ENCODE measurements at places on chromosomes 16 and 17. TPM values are rescaled to one million over a fixed set of nuclear protein-coding genes. Genes with fewer than 3 reads are reported as not detected.
A peak's percentile ranks its signal among the peaks of the same experiment; 100 is the strongest.

GRCh38 chr17:55496094-55496881, 15.0 kb downstream of the SMIM36 start:
- no peak for DNase-seq

DNA sequence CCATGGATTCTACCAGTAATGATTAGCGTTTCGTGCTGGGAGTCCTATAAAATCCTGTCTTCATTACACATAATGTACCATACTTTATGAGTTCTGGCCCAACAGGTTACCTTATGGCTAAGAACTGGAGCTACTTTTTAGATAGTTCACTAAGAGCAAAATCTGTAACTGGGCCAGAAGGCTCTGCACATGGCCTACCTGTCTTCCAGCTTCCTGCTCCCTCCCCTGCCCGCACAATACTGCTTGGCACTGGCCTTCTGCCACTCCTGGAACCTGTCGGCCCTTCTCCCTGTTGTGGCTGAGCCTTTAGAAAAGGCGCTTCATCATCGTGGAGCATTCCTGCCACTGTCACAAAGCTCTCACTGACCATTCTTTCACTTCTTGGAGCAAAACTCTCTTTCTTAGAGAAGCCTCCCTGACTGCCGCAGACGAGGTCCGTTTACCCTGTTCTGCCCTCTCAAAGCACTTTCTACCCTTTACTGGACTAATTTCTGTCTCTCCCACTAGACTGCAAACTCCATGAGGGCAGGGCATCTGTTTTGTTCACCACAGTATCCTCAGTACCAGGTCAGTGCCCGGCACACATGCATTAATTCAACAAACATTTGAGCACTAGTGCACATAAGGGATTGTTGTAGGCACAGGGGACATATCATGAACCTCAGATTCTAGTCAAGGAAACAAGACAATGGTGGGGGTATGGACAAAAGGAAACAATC, 116.5 kb downstream of the PARN start:
- DNase-seq, result peak; percentile 10

DNA sequence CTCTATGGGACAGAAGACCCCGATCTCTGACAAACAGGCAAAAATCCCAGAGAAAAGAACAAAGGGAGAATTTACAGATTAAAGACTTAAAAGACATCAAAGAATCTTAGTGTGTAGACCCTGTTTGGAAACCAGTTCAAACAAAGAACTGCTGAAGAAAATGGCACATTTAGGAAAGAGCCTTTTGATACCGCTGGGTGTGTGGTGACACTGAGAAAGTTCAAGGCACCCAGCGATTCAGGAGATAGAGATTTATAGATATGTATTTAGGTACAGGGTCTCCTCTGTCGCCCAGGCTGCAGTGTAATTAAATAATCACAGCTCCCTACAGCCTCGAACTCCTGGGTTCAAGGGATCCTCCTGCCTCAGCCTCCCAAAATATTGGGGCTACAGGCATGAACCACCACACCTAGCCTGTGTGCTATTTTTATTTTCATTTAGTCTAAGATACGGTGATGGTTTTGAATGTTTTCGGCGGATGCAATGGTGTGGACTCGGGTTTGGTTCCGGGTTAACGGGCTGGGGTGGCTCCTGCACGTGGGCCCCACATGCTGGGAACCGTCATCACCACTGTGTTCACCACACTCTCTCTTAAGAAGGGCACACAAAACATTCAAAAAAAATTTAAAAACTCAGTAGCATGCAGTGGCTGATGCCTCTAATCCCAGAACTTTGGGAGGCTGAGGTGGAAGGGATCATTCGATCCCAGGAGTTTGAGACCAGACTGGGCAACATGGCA, 114.0 kb downstream of the ZNF778 start:
- no peak for DNase-seq

GRCh38 chr17:59696682-59697277, 10.4 kb downstream of the PTRH2 start:
- no peak for DNase-seq

GRCh38 chr17:37725601-37726146, 19.2 kb downstream of the HNF1B start:
- no peak for DNase-seq

GRCh38 chr17:39231591-39232551, 6.1 kb upstream of the STAC2 start:
- no peak for DNase-seq

DNA sequence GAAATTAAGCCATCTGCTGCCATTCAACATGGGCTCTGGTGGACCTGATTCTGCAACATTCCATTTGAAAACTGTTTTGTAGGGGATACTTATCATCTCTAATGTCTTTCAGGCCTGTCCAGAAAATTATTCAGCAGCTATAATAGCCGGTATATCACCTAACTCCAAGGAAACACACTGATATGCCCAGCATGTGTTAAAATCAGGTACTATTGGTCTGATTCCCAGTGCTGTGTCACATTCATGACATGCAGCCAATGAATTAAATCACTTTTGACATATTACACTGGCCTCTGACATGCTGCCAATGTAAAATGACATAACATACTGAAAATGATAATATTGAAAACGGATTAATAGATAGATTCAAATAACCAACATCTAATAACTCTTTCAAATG, 60.5 kb upstream of the IRX5 start:
- DNase-seq, result no peak

GRCh38 chr16:46649588-46650253, 28.5 kb upstream of the SHCBP1 start:
- DNase-seq, result no peak

GRCh38 chr16:46688101-46688653, 801 bp downstream of the VPS35 start:
- DNase-seq, result peak; percentile 47

DNA sequence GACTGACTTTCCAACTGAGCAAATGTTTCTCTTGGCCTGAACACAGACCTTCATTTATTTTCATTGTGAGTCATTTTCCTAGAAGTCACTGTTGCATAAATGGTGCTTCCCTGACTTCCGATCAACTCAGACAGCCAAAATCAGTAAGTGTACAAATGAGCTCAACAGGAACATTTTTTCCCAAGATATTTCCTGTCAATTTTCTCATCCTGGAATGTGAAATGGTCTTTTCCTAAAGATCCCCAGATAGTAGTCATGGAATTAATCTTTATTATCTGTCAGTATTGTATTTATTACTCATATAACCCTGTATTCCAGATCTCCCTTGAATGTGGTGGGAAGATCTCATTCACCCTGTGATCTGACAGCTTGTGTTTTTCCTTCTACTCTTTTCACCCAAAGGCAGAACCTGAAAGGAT, 360.3 kb upstream of the KIF2B start:
- no peak for DNase-seq

GRCh38 chr16:35196313-35196712, 1736.9 kb downstream of the TP53TG3F start:
- DNase-seq, result no peak

DNA sequence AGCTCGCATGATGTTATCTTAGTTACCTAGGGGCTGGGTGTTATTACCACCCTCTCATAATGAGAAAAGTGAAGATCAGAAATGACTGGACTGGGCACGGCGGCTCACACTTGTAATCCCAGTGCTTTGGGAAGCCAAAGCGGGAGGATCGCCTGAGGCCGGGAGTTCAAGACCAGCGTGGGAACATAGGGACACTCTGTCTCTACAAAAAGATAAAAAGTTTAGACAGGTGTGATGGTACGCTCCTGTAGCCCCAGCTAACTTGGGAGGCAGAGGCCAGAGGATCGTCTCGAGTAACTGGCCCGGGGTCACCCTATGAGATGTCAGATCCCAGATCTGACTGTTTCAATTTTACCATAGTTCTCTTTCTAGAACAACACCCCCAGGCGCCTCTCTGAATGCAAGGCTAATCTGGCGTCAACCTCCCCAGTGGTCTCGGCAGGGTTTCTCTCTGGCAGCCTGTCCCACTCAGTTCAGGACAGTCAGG, 1.9 kb upstream of the CCDC102A start:
- DNase-seq, result no peak

- no peak for DNase-seq
Observed at GRCh38 chr16:66266436-66267291, 99.8 kb upstream of the CDH5 start.

DNA sequence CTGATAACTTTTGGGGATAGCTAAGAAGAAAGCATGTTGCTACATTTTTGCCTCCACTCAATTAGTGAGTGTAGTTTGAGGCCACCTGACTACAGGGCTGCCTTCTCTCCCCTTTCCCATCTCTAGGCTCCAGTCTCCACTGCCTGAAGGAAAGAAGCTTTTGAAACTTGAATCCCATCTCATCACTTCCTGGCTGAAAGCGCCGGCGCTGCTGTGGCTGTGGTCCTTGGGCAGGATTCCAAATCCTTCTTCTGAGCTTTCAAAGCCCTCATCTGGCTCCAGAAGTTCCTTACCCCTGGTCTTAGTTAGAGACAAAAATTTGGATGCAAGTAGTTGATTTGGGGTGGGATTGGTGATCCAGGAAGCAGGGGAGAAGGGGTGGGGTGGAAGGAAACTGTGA, 119.4 kb downstream of the FOXL1 start:
- no peak for DNase-seq

DNA sequence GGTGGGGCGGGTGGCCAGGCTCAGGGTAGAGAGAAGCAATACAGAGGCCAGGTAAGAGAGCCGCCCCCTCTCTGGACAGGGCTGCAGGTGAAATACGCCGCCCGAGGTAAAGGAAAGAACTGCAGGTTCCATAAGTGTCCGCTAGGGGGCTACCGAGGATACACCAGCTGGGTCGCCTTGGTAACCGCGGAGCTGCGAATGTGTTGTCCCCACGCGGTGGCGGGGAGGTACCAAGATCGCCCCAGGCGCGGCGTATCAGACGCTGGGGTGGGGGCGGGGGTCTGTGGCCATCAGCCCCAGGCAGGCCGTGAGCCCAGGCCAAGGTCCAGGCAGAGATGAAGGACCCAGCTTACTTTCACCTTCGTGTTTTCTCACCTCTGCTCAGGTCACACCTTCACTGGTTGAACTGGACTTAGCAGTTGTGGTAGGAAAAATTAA, 18.4 kb upstream of the ZFP90 start:
- DNase-seq, result peak; percentile 84

- DNase-seq, result peak; percentile 95
Observed at GRCh38 chr17:75940727-75941441, at the start of gene FBF1. TSS of gene FBF1 (minus strand) at chr17:75941042. CDS start at chr17:75938149, 2,893 bp downstream.

DNA sequence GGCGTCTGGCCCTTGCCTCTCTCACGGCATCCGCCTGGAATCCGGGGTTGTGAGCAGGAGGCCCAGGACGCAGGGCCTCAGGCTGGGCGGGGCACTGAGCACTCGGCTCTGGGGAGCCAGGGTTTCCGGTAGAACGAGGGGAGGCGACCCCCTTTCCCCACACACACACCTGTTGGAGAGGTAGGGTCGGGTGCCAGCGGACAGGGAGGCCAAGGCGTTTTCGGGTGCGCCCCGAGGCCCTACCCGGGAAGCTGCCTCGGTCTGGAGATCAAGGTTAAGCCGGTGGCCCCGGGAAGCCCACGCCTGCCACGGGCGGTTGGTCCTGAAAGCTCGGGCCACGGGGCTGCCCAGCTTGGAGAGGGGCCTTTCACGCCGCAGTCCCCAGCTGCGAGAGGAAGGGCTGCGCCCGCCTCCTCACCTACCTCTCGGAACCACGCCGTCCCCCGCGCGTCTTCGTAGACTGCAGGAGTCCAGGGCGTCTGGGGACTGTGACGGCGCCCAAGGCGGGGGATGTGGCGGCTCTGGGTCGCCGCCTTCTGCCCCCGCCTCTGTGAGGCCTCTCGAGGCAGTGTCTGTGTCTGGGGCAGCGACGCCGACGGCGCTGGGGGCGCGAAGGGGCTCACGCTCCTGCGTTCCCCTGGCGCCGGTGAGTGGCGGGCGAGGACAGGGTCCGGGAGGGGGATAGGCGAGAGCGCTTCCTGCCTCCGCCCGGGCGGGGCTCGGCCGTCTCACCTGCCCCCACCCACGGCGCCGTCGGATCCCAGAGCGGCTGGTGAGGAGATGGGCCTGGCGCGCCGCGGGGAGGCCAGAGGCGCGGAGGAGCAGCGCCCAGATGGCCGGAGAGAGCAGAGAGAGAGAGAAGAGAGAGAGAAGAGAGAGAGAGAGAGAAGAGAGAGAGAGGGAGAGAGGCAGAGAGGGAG, 20.3 kb upstream of the HOXB9 start:
- DNase-seq, result no peak

DNA sequence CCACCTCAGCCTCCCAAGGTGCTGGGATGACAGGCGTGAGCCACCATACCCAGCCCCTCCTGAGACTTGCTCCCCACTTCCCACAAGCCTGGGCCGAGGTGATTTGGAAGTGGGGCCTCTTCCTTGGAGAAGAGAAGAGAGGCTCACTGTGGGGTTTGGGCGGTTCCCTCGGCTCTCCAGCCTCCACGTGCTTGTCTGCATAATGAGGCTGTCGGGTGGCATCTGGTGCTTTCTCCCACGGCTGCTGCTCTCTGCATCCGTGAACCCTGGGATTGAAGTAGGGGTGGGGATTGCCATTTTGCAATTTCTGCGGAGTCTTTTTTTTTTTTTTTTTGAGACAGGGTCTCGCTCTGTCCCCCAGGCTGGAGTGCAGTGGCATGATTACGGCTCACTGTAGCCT, 101.4 kb downstream of the RAP1GAP2 start:
- DNase-seq, result no peak

DNA sequence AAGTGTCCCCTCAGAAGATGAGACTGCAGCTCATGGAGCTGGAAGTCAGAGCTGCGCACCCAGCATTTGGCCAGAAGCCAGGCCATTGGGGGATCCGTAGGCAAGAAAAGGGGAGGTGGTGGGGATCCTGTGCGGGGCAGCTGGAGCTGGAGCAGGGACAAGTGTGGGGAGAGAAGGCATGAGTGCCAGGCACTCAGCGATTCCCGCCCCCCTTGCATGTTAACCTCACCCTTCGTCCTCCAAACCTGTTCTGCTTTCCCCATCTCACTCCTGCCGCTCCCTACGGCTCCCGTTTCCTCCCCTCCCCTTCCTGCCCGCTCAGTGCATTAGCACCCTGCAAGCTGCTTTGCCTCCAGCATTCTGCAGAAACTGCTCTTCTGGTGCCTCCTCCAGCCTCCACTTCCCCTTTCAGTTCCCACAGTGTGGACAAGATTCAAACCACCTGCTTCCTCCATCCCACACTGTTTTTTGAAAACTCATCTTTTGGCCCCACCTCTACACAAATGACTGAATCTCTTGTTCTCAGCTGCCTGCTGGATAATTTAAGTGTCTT, 5.6 kb downstream of the ALOX15 start:
- DNase-seq, result no peak

DNA sequence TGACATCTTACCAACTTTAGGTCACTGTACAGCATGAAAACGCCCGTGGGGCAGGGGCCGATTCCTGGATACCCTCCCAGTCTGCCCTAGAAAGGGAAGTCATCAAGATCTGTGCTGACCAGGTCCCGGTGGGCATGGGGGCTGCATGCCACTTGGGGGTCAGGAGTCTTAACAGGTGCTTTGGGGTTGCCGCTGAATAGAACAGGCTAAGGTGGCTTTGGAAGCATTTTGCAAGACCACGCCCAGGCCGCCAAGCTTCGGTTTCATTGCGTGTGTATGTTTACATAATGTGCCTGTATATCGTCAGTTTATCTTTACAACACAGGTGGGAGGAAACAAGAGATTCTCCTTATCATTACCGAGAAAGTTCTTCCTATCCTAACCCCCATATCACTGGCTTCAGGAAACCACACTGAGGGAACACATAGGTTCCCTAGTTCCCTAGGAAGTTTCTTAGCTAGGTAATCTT, 13.3 kb upstream of the USP36 start:
- no peak for DNase-seq

Gene ULK2
- 8.6 TPM for total RNA-seq

Gene UBALD2
- total RNA-seq, result 8.7 TPM

Gene TMC8
- total RNA-seq, result not detected

Gene MSI2
- 48.1 TPM for total RNA-seq

Gene SLC2A4
- total RNA-seq, result 2.3 TPM

Gene C16orf46
- total RNA-seq, result not detected

Gene GPRC5B
- 0.88 TPM for total RNA-seq

Gene DPEP3
- not detected for total RNA-seq

Gene CLEC16A
- total RNA-seq, result 15.6 TPM

Gene WDR59
- total RNA-seq, result 39.5 TPM

Gene XAF1
- not detected for total RNA-seq

Gene LRRC37A
- 1.6 TPM for total RNA-seq

Gene ZNF75A
- 23.0 TPM for total RNA-seq
